ENCODE measurements at places on chromosomes 6 and 20.

DNA sequence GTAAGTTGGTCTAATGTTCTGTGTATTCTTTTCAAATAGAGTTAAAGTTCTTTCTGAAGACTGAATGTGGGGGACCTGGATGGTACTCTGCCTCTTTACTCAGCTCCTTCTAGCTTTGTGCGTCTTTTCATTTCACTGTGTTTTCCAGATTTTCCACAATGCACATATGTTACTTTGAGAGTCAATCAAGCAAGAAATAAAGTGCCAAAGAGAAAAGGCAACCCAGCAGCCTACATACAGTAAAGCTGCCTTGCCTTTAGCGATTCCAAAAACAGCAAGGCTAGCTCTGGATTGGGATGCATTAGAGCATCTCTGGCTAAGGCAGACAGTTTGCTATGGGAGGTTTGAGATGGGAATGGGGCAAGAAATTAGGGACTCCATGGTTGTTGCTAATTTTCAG is 5.3 kb downstream of the C6orf163 start:
- no peaks in the 10 kb centered on the region for H3K4me1 ChIP-seq
- H3K4me3 ChIP-seq, result no peak overlapping the region
- H3K27me3 ChIP-seq, result no peaks in the 10 kb centered on the region
- DNase-seq, result no peak

DNA sequence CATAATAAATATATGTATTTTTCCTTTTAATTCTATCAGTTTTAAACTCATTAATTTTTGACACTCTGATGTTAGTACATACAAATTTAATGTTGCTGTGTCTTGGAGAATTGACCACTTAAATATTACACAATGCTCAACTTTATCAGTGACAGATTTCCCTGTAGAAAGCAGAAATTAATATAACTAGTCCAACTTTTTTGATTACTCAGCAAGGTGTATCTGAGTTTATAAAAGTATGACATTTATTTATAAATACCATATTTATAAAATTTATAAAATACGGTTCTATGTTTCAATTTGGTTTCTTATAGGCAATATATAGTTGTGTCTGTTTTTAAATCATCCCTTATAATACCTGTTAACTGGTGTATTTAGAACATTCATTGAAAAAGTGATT is 350.0 kb upstream of the EYS start:
- no peaks in the 10 kb centered on the region for H3K4me1 ChIP-seq
- H3K27me3 ChIP-seq, result no peaks in the 10 kb centered on the region
- no peak overlapping the region for H3K27ac ChIP-seq
- H3K4me3 ChIP-seq, result no peak overlapping the region
- H3K36me3 ChIP-seq, result no peaks in the 10 kb centered on the region

DNA sequence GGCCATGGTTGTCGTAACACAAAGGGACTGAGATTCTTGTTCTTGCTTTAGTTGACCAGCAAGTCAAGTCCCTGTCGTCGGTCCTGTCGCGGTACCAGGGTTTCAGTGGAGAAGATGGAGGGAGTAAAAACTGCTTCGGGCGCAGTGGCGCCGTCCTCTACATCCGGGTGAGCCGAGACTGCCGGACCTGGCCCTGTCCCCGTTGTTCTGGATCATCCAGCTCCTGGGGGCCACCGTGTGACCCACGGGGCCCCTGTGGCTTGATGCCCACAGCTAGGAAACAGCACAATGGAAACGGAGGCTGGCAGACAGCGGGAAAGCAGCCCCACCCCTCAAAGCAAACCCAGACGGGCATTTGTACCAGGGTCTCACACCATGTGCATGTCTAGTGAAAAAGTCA is 15.0 kb downstream of the MTG2 start:
- H3K27me3 ChIP-seq, result no peaks in the 10 kb centered on the region
- H3K36me3 ChIP-seq, result peaks cover 99% of the 10 kb centered on the region
- H3K27ac ChIP-seq, result no peak overlapping the region
- H3K4me3 ChIP-seq, result no peak overlapping the region
- DNase-seq, result no peak

DNA sequence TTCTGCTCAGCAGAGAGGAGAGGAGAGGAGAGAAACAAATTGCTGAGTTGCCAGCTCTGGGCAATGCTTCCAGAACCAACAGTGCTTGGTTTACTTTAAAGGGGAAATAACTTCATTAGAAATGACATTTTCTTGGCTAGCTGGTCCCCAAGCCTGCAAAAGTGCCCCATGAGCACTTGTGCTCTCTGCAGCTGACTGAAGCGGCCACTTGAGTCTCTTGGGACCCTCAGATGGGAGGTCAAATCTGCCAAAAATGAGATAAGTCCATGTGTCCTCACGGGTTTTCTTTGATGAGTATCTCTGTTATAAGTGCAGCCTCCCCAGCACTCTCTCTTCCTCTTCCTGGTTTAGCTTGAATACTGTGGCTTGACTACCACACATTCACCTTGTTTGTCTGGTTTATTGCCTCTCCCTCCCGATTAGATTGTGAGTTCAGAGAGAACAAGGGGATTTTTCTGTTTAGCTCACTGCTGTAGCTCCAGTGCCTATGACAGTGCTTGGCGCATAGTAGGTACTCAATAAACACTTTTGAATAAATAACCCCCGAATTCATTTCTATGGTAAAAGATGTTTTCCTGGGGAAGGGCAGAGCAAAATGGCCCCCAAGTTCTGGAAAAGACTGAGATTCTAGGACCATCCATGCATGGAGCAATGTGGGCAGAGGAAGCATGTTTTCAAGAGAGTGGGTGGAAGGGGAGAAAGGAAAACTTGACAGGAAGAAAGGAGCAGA is 7.0 kb upstream of the RIN2 start:
- H3K4me1 ChIP-seq, result peaks cover 25% of the 10 kb centered on the region
- H3K27me3 ChIP-seq, result no peaks in the 10 kb centered on the region
- H3K27ac ChIP-seq, result peak overlapping the region; percentile 84

- no peak overlapping the region for H3K27ac ChIP-seq
- H3K36me3 ChIP-seq, result no peaks in the 10 kb centered on the region
- no peaks in the 10 kb centered on the region for H3K27me3 ChIP-seq
- H3K4me3 ChIP-seq, result no peak overlapping the region
- H3K4me1 ChIP-seq, result no peaks in the 10 kb centered on the region
- no peak for DNase-seq
Observed at GRCh38 chr6:23218751-23219150, 649.4 kb downstream of the HDGFL1 start.

- no peaks in the 10 kb centered on the region for H3K27me3 ChIP-seq
- DNase-seq, result no peak
- no peak overlapping the region for H3K27ac ChIP-seq
Observed at GRCh38 chr6:169312658-169313346, 59.2 kb upstream of the THBS2 start.

- H3K36me3 ChIP-seq, result no peaks in the 10 kb centered on the region
- H3K4me3 ChIP-seq, result no peak overlapping the region
- DNase-seq, result no peak
- no peaks in the 10 kb centered on the region for H3K27me3 ChIP-seq
Observed at GRCh38 chr6:138609801-138610430, 110.6 kb upstream of the NHSL1 start.

- no peaks in the 10 kb centered on the region for H3K4me1 ChIP-seq
- no peak overlapping the region for H3K27ac ChIP-seq
- no peak for DNase-seq
- no peak overlapping the region for H3K4me3 ChIP-seq
- H3K36me3 ChIP-seq, result no peaks in the 10 kb centered on the region
Observed at GRCh38 chr20:23568971-23569330, 667 bp upstream of the CST9L start.

DNA sequence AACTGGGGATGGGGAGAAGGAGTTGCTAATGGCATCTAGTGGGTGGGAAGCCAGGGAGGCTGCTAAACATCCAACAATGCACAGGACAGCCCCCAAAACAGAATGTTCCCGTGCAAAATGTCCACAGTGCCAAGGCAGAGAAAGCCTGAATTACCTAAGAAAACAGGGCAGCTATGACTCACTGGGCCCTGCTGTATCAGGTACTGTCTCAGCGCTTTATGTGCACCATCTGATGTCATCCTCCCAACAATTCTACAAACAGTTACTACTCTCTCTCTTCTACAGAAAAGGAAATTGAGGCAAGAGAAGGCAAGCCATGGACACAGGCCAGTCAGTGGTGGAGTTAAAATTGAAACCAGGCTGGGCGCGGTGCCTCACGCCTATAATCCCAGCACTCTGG is 3.1 kb downstream of the YTHDF1 start:
- H3K4me3 ChIP-seq, result no peak overlapping the region
- no peaks in the 10 kb centered on the region for H3K27me3 ChIP-seq
- peaks cover 34% of the 10 kb centered on the region for H3K4me1 ChIP-seq
- DNase-seq, result no peak

DNA sequence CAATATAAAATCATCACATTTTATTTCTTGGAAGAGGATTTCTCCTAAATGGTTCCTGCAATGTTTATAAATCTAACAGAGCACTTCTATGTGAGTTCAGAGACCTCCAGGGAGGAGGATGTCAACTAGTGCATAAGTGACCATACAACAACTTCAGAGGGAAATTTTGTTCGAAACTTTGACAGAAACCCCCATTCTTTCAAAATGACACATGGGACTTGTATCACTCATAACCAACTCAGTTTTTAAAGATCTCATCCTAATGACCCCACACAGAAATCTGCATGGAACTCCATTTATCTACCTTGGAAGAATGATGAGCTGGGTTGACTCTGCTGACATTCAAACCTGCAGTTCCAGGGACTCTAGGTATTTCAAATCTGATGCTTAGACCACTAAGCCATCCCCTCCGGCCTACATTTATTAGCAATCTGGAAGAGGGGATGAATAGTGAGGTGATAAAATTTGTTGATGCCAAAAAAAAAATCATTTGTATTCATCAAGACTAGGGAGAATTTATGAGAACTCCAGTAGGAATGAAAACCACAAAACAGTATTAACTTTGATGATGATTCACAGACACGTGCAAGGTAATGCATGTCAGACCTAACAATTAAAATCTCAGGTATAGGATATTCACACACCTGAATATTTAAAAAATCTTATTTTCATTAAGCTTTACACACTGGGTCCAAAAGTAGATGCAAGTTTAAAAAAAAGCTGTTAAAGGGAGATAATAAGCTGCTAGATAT is 153.0 kb downstream of the REV3L start:
- no peak overlapping the region for H3K27ac ChIP-seq
- H3K36me3 ChIP-seq, result peaks cover 90% of the 10 kb centered on the region
- H3K4me3 ChIP-seq, result no peak overlapping the region
- DNase-seq, result no peak
- no peaks in the 10 kb centered on the region for H3K27me3 ChIP-seq

DNA sequence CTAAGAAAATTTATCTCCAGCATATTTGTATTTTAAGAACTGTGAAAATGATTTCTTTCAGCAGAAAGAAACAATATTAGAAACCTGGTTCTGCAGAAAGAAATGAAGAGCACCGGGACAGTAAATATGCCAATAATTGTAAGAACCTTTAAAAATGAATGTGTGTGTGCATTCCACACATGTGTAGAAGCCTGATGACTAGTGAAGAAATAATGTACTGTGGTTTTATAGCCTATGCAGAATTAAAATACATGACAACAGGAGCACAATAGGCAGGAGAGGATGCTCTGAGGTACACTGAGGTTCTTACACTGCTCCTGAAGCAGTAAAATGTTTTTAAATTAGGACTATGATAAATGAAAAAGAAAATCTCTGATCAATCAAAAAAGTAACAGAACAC is 48.9 kb downstream of the SNX14 start:
- no peaks in the 10 kb centered on the region for H3K4me1 ChIP-seq
- DNase-seq, result no peak
- H3K27ac ChIP-seq, result no peak overlapping the region

DNA sequence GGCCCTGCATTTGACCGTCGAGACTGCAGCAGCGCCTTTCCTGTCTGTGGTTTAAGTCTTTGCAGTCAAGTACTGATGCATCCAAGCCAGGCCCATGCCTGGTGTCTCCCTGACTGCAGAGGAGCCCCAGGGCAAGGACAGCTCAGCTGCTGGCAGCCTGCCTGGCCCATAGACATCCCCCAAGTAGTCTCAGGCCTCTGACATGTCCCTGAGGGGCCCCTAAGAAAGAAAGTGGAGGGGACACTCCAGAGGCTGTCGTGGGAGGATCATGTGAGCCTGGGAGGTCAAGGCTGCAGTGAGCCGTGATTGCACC is 18.0 kb downstream of the HRH3 start:
- peaks cover 31% of the 10 kb centered on the region for H3K36me3 ChIP-seq
- H3K27me3 ChIP-seq, result no peaks in the 10 kb centered on the region

DNA sequence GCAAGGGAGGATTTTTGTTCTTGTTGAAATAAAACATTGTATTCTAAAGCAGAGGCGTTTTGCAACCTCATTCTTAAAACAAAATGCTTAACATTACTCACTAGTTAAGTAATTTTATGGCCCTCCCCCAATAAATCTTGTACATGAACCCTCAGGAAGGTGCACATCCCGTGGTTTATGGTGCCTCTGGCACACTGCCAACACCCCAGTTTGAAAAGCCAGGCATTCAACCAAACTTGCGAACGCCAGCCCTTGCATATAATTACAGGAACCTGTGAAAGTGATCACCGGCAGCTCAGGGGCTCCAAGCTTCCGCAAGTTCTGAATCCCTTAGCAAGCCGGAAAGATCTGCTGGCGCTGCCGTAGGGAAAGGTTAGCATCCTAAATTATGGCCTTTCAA is 1109.0 kb upstream of the FLRT3 start:
- H3K27ac ChIP-seq, result no peak overlapping the region
- DNase-seq, result no peak
- H3K27me3 ChIP-seq, result no peaks in the 10 kb centered on the region
- no peaks in the 10 kb centered on the region for H3K36me3 ChIP-seq

DNA sequence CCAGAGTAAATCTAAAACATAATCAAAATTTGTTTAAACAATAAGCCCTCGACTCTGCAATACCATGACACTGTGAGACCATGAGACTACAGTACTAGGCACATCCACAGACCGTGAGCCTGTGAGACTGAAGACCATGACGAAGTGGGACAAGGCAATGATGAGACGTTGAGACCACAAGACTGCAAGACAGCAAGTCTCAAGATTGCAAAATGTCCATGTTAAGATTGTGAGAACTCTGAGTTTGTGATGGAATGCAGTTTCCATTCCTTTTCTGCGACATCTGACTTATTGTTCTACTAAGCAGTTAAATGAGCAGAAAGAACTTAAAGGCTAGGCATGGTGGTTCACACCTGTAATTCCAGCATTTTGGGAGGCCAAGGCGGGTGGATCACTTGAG is 102.1 kb upstream of the PHACTR1 start:
- no peaks in the 10 kb centered on the region for H3K27me3 ChIP-seq
- no peaks in the 10 kb centered on the region for H3K36me3 ChIP-seq
- no peak overlapping the region for H3K27ac ChIP-seq
- H3K4me1 ChIP-seq, result no peaks in the 10 kb centered on the region

DNA sequence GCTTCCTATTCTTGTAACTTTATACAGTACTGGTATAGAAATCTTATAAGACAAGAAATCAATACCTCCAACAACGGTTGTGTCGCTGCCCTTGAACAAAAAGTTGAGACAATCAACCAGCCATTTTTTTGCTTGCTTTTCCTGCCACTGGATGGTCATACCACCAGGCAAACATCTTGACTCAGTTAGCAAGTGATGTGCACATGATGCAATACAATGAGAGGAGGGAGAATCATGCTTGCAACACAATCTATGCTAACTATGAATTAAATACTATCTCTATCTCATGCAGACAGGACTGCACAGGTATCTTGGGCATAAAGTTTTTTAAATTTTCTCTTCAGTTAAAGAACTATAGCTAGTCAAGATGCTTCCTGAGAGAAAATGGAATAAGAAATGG is 877.7 kb upstream of the CITED2 start:
- no peaks in the 10 kb centered on the region for H3K27me3 ChIP-seq
- H3K27ac ChIP-seq, result no peak overlapping the region
- DNase-seq, result no peak
- H3K4me3 ChIP-seq, result no peak overlapping the region
